Activated CD4-positive, CD25-positive, alpha-beta regulatory T cell (primary cell): ENCODE measurements at places on chromosomes 7 and 10.

- no peak for DNase-seq
These were observed 44.8 kb downstream of the AKR1B1 start for GRCh38 chr7:134414109-134414508.

DNA sequence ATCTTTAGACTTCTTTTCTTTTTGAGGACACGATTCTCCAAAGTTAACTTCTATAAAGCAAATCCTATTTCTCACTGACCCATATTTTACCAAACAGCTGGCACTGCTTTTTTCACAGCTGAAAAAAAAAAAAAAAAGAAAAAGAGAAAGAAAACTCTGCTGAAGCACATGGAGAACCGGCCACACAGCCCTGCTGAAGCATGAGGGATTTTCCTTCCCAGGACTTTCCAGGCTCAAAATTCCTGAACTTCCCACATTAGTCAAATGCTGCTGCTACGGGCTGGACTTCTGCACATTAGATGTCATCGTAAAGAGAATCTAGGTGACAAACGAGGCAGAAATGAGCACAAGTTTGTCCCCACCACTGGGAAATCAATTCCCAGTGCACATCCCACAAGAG is 25.2 kb downstream of the HIPK2 start:
- no peak for DNase-seq

GRCh38 chr7:151863386-151864079 is 13.4 kb downstream of the PRKAG2 start:
- no peak for DNase-seq

DNA sequence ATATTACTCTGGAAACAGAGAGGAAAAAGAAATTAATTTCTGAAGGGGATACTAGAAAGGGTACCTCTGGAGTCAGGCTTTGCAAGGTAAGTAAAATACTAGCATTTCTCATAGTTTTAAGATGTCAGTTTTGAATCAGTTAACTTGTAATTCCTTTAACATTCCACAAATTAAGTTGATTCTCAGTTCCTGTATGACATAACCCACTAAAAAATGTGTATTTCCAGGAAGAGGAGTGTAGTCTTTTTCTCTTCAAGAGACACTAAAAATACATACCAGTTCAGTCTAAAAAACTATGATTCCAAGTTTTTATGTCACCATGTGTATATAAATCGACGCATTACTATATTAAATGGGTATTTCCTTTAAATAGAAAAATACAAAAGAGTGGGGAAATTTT is 113.2 kb downstream of the CDK6 start:
- no peak for DNase-seq

- DNase-seq: no peak
These were observed 10.2 kb downstream of the GHRHR start for GRCh38 chr7:30973791-30974604.

DNA sequence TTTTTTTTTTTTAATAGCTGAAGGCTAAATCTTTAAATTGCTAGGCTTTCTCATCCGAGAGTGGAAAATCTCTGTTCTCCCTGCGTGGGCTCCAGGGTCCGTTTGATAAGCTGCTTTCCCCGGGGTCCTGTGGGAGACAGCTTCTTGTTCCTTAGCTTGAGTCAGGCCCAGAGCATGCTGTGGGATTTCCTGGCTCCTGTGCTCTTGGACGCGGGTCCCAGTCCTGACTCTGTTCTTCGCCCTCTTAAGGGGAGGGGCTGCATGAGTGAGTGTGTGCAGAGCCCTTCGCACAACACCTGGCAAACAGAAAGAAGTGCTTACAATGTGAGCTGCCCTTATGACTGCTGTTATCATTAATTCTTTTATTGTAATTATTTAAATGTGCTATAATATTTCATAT is 133.5 kb downstream of the TACC2 start:
- no peak for DNase-seq

DNA sequence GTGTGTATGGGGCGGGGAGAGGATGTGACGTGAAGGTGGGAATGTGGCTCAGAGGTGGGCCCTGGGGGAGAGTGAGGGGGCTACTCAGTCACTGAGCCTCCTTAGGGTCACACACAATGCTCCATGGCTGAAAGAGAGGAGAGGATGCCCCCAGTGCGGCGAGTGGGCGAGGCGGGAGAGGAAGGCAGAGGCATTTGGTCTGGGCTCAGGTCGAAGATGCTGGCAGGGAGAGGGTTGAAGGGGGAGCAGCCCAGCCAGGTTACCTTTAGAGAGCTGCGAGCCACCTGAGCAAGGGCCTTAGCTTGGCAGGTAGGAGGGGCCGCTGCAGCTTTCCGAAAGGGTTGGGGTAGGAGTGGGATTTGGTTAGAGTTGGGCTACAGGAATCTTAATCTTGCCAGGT is 4.7 kb upstream of the LOXL4 start:
- DNase-seq: no peak

- no peak for DNase-seq
These were observed 222.8 kb downstream of the RELN start for GRCh38 chr7:103766660-103767059.

DNA sequence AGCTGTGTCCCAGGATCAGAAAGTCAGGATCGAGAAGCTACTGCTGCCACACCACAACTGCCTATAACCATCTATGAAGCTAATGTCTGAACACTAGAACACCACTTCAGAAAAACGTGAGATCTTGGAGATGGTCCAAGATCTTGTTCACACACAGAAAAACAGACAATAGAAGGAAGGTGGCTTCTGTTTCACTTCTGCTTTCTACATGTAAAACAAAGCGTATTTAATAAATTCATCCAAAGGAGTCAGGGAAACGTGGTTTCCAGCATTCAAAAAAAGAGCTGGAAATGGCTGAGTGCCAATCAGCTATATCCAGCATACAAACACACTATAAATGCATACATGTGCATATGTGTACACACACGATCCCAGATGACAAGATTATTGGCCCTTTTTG is 70.2 kb upstream of the CCDC71L start:
- no peak for DNase-seq

DNA sequence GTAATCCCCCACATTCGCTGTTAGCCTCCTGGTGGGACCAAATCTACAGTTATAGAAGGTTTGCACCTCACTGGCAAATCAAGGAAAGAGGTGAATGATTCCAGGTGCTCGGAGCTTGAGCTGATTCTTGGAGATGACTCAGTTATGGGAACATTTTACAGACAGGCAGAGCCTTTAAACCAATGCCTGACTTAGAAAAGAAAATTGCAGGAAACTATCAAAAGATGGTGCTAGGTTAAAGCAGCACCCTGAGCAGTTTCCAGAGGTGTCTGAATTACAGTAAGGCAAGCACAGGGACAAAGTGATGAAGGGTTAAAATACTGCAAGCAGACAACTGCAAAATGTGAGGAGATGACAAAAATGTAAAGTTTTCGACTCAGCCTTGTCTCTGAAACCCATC is 2.9 kb downstream of the LRRTM3 start:
- no peak for DNase-seq

DNA sequence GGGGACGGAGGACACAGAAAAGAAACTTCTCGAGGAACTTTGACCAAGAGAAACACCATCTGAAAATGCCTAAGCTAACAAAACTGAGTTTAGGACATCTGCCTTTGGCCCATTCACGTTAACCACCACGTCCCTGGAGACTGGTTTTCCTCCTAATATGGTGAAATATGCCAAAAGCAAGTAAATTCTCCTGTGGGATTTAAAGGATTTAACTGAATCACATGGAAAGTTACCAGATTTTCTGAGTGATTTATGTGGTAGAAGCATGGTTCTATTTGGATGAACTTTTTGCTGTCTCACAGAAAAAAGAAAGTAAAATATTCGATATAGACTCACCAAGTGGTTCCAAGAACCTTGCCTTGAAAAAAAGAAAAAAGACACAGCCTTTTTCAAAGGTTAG is 30.4 kb upstream of the BMPER start:
- no peak for DNase-seq

DNA sequence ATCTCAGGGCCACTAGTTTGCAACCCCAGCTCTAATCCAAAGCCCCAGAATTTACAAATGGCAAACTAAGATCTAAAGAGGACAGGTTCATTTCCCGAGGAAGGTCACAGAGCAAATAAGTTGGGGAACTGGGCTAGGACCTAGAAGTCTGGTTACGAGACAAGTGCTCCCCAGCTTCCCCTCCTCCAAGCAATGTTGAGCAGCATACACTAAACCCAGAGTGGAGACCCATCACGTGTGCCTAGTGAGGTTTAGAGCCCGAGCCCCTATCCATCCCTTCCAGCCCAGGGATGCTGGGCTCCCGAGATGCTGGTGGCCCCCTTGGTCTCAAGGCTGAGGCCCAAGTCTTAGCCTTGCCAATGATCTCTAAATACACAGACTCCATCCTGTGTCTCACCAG is 209.5 kb upstream of the ZMIZ1 start:
- DNase-seq: no peak

DNA sequence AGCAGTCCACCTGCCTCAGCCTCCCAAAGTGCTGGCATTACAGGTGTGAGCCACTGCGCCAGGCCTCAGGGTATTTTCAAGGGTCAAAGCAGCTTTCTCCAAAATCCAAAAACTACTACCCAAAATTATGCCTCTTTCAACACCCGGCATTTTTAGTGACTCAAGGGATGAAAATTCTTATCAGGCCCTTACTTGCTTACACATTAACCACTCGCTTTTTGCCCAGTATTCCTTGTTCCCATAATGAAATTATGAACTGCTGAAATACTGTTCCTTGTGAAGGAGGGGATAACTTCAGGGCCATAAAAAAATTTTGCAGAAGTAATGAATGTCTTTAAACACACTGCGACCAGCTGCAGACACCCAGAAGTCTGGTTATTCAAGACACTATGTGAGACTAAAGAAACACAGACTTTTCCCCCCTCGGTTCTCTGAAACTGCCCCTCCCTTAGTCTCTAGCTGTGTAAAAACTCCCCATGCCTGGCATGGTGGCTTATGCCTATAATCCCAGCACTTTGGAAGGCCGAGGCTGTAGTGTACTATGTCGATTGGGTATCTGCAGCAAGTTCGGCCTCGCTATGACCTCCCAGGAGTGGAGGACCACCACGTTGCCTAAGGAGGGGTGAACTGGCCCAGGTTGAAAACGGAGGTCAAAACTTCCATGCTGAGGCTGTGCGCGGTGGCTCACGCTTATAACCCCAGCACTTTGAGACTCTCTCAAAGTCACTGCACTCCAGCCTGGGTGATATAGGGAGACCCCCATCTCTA is 12.0 kb downstream of the FXYD4 start:
- no peak for DNase-seq

DNA sequence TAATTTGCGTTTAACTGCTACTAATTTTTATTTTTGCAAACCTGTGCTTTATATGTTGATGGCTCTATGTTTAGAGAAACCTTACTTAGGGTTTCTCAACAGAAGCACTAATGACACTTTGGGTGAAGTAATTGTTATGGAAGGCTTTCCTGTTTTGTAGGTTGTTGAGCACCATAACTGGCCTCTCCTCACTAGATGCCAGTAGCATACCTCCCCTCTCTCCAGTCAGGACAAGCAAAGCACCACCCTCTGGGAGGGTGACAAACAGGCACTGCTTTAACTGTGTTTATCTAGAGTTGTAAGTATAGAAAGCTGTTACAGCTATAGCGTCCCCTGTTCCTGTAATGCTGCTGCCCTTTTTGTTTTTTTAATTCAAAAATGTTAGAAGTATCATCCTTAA is 60.9 kb downstream of the WAC start:
- DNase-seq: no peak

GRCh38 chr7:140541513-140542227 is 62.4 kb upstream of the MKRN1 start:
- no peak for DNase-seq

DNA sequence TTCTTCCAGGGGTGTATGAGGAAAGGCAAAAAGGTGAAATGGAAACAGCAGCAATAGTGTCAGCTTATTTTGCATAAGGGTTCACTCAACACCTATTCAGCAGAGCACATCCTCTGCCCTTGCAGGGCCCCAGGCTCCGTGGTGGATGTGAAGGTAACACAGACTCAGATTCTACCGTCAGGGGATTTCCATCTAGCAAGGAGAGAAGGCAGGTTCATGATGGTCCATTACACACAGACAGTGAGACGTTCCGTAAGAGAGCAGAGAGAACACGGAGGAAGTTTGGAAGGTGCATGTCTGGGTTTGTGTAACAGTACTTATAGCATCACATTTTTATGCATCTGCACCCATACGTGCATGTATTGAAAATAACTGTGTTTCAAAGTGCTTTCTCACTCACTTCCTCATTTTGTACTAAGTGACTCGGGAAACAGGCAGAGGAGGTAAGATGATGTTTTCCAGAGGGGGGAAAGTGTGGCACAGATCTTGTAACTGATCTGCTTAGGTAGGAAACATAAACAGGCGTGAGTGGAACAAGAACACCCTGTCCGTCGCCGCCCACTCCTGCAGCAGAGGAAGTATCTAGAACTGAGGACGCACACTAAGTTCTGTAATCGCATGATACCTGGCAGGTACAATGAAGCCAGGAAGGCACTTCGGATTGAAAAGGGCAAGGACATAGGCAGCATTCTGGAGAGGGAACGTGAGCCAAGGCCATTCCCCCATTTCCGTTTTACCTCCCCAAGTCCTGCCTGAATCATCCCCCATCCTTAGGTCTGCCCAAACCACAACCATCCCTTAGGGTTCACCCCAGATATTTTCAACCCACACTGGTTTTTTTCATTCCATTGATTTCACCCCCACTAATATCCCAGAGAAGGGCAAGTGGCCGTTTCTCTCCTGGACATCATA is 1.0 kb upstream of the ENO4 start:
- DNase-seq: no peak

DNA sequence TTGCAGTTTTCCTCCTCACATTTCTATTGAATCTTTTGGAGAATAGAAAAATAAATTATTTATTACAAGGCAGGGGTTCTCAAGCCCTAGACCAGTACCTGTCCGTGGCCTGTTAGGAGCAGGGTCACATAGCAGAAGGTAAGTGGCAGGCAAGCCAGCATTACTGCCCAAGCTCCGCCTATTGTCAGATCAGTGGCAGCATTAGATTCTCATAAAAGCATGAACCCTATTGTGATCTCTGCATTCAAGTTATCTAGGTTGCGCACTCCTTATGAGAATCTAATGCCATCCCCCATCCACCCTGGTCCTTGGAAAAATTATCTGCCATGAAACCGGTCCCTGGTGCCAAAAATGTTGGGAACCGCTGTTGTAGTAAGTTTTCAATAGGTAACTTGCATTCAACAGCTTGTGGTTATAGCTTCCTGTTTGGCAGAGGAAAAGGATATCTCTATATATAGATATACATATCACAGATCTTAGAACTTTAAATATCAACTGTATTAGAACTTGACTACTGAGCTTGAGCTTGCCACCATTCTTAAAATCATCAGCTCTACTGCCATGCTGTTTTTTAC is 165.1 kb downstream of the AHR start:
- no peak for DNase-seq

DNA sequence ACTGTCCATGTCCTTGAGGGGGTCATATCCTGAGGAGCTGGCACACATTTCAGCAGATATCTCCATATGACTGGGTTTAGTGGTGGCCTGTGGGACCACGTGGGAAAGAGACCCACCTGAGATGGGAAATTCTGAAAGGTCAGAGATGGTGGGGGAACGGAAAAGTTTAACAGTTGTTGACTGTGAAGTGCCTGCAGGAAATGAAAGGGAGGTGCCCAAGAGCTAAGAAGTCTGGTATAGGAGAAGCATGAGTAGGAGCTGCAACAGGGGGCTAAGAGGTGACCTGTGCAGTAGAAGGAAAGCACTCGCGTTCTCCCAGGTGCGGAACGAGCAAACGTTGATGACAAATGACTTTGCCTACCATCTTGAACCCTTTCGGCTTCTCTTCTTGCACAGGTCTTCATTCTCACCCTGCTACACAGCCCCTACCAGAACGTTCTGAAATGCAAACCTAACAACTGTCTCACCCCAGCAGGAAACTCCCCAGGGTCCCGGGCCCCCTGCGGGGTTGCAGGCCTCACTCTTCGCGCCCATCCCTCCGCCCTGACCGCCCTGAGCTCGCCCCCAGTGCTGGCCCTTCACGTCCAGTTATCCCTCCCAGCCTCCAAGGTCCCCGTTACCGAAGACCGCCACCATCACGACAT is 9.8 kb upstream of the FXYD4 start:
- no peak for DNase-seq
